Endothelial cell (in vitro differentiated cells): ENCODE measurements at places on chromosomes 2 and 18. TPM values are rescaled to one million over a fixed set of nuclear protein-coding genes. Genes with fewer than 3 reads are reported as not detected.

- H3K36me3 ChIP-seq: no peaks in the 10 kb centered on the region
- DNase-seq: no peak
- H3K4me1 ChIP-seq: no peaks in the 10 kb centered on the region
- H3K27me3 ChIP-seq: no peaks in the 10 kb centered on the region
Measured at GRCh38 chr2:225740086-225740485, 340.6 kb downstream of the NYAP2 start.

DNA sequence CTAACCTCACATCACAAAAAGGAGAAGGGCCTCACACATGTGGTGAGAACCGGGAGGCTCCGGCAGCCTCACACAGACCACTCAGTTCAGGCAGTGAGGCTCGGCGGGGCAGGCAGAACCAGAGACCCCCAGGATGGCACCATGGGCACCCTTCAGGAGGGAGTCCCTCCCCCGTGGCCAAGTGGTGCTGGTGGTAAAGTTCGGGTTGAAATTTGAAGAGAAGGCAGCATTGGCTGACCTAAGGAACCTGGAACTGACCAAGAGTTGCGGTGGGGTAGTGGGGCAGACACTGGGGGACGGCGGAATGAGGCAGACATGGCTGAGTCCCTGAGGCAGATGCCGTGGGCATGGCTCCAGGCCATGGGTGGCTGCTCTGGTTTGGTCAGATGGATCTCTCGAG lies 239.3 kb upstream of the MYT1L start:
- H3K27me3 ChIP-seq: peaks cover 7% of the 10 kb centered on the region
- H3K36me3 ChIP-seq: no peaks in the 10 kb centered on the region
- no peak for DNase-seq
- no peak overlapping the region for H3K4me3 ChIP-seq
- peaks cover 4% of the 10 kb centered on the region for H3K4me1 ChIP-seq

DNA sequence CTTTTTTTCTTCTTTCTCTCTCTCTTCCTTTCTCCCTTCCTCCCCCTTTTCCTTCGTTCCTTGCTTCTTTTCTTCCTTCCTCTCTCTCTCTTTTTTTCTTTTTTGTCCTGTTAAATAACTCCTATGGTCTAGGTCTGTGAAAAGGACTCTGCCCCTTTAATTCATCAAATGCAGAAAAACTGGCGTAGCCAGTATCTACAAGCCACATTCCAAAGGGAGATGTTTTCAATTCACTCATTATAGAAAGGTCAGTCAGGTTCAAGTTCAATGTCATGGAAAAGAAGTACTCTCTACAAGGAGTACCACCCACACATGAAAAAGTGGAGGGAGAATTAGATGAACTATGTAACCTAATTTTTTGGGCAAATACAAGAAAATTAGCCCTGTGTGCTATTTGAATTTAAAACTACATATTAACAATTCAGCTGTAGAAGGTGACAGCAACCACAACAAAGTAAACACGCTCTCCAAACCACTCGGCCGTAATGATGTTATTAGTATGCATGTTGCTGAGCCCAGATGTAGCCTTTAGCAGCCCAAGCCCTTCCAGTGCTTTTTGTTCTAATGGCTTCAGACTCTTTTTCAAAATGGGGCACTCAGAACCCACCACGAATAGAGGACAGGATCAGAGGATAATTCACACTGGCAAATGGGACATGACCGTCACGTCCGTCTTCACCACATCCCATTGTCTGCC lies 735.4 kb upstream of the FANCL start:
- H3K36me3 ChIP-seq: no peaks in the 10 kb centered on the region
- H3K27ac ChIP-seq: no peak overlapping the region
- no peaks in the 10 kb centered on the region for H3K27me3 ChIP-seq
- DNase-seq: no peak

- DNase-seq: no peak
- H3K36me3 ChIP-seq: no peaks in the 10 kb centered on the region
- H3K27ac ChIP-seq: no peak overlapping the region
Measured at GRCh38 chr2:225004597-225004996, 37.7 kb downstream of the DOCK10 start.

DNA sequence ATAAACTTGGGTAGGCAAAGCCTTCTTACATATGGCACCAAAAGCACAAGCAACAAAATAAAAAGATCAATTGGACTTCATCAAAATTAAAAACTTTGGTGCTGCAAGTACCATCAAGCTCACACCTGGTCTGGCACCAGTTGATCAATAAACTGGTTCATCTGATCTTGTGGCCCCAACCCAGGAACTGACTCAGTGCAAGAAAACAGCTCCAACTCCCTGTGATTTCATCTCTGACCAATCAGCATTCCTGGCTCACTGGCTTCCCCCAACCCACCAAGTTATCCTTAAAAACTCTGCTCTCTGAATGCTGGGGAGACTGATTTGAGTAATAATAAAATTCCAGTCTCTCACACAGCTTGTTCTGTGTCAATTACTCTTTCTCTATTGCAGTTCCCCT lies 8.4 kb downstream of the EPG5 start:
- DNase-seq: no peak
- H3K27me3 ChIP-seq: no peaks in the 10 kb centered on the region
- peaks cover 8% of the 10 kb centered on the region for H3K36me3 ChIP-seq
- H3K4me3 ChIP-seq: no peak overlapping the region

- no peaks in the 10 kb centered on the region for H3K27me3 ChIP-seq
- no peaks in the 10 kb centered on the region for H3K4me1 ChIP-seq
- no peaks in the 10 kb centered on the region for H3K36me3 ChIP-seq
Measured at GRCh38 chr18:53566626-53567025, 657.8 kb downstream of the MBD2 start.

GRCh38 chr2:62586981-62587380 lies 81.0 kb upstream of the TMEM17 start:
- DNase-seq: no peak
- H3K27ac ChIP-seq: no peak overlapping the region
- no peak overlapping the region for H3K4me3 ChIP-seq
- H3K36me3 ChIP-seq: no peaks in the 10 kb centered on the region

DNA sequence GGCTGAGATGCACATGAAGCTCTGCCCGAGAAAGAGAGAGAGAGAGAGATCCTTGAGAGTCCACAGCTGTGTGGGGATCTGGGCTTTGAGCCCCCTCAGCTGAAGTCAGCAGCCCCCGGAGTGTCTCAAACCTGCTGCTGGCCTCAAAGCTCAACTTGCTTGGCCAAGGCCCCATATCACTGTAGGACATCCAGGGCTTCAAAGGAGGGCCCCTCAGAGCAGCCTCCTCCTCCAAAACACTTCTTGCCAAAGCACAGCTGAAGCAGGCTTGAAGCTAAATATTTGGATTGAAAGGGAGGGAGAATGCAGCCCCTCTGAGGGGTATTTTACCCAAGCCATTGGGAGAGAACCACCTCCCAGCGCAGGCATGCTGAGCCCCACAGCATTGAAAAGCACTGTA lies 357.6 kb downstream of the OSR1 start:
- H3K4me3 ChIP-seq: no peak overlapping the region
- H3K4me1 ChIP-seq: no peaks in the 10 kb centered on the region
- DNase-seq: no peak
- no peaks in the 10 kb centered on the region for H3K36me3 ChIP-seq
- H3K27me3 ChIP-seq: peaks cover 2% of the 10 kb centered on the region

DNA sequence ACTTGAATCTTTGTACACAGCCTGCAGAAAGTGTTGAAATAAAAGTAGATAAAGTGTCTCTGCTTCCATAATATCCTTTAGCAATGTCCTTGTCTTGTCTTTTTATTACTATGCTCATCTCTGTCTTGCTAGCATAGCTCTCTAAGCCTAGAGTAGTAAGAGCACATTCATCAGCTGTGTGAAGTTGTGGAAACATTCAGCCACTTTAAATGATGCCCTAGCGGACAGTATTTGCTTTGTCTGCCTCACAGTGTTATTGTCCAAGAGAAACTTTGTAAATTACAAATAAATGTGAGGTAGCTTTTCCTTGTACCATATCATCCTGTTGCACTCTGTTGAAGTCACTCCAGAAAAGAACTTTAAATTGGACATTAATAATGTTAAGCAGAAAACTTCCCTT lies 60.3 kb upstream of the TTC21B start:
- H3K27me3 ChIP-seq: no peaks in the 10 kb centered on the region
- DNase-seq: no peak
- no peaks in the 10 kb centered on the region for H3K36me3 ChIP-seq
- H3K4me3 ChIP-seq: no peak overlapping the region

GRCh38 chr2:106800976-106801655 lies 84.9 kb downstream of the ST6GAL2 start:
- no peak overlapping the region for H3K27ac ChIP-seq
- no peak for DNase-seq
- H3K4me1 ChIP-seq: no peaks in the 10 kb centered on the region

DNA sequence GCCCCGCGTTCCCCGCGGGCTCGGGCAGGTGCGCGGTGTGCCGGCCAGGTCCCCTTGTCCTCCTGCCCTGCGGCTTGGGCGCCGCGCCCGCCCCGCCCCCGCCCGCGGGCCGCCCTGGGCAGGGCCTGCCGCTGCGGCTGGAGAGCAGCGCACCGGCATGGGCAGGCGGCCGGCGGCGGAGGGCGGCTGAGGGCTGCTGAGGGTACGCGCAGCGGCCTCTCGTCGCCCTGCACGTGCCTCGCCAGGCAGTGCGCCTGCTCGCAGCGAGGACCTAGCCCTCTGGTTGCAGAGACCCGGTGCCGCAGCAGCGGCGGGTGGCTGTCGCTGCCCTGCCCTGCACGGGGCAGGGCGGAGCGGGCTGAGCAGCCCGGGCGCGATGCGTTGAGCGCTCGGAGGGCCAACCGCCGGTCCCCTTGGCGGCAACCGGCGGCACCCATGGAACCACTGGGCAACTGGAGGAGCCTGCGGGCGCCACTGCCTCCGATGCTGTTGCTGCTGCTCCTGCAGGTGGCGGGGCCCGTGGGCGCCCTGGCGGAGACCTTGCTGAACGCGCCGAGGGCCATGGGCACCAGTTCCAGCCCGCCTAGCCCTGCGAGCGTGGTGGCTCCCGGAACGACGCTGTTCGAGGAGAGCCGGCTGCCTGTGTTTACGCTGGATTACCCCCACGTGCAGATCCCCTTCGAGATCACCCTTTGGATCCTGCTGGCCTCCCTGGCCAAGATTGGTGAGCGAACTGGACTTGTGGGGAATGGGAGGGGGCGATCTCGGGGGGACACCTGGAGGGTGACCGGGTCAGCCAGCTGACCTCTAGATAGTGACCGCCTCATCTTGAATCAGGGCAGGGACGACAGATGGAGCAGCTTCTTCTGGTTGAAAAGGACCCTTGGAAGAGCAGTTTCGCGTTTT lies at the start of gene SLC9A2:
SLC9A2 (plus strand) TSS at position 140 of the 906 bp plus-strand sequence; CDS start at position 436, 296 bp downstream.
- H3K36me3 ChIP-seq: peaks cover 6% of the 10 kb centered on the region
- peak within 1 kb of the TSS; percentile 27 for H3K27ac ChIP-seq
- H3K27me3 ChIP-seq: peaks cover 16% of the 10 kb centered on the region
- peak; percentile 42 for DNase-seq
- peak within 1 kb of the TSS; percentile 87 for H3K4me3 ChIP-seq

GRCh38 chr2:188869550-188869949 lies 104.6 kb upstream of the COL3A1 start:
- no peaks in the 10 kb centered on the region for H3K36me3 ChIP-seq
- H3K27ac ChIP-seq: no peak overlapping the region
- no peak overlapping the region for H3K4me3 ChIP-seq
- H3K4me1 ChIP-seq: no peaks in the 10 kb centered on the region

GRCh38 chr2:176814740-176815367 lies 397.7 kb upstream of the HNRNPA3 start:
- H3K4me3 ChIP-seq: no peak overlapping the region
- peaks cover 19% of the 10 kb centered on the region for H3K4me1 ChIP-seq
- H3K27me3 ChIP-seq: no peaks in the 10 kb centered on the region

DNA sequence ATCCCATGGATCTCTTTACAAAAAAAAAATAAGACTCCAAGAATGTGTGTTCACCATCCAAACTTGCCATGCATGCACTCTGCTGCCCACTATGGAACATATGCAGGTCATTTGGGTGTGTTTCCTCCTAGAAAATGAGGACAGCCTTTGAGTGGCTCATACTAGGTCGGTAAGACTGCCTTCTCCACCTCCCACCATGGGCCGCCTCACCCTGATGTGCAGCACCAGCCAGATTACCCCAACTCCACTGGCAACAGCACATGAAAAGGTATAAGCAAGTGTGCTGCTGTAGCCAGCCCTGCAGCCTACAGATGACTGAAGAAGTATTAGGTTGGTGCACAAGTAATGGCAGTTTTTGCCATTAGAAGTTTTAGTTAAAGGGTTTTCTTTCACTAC lies 214.2 kb downstream of the ATAD2B start:
- no peak overlapping the region for H3K27ac ChIP-seq
- H3K4me3 ChIP-seq: no peak overlapping the region
- H3K27me3 ChIP-seq: peaks cover 3% of the 10 kb centered on the region

DNA sequence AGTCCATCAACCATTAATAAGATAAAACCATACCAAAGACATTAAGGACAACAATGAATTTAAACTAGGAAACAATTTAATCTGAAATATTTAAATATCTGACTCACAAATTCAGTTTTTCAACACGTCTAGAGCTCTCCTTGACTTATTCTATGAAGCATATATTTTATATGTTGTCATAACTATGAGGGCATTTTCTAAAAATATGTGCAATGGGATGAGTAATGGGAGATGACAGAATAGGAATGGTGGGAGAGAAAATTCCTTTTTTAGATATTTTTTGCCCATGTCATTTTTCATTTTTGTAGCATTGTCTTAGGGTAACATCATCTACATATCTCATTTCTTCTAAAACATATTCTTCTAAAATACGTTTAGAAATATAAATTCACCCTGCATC lies 79.2 kb upstream of the CDH2 start:
- DNase-seq: no peak
- no peak overlapping the region for H3K27ac ChIP-seq
- H3K36me3 ChIP-seq: no peaks in the 10 kb centered on the region
- no peak overlapping the region for H3K4me3 ChIP-seq
- peaks cover 2% of the 10 kb centered on the region for H3K27me3 ChIP-seq

ACTG2 gene
- 8.3 TPM for total RNA-seq

CNGA3 gene
- 0.10 TPM for total RNA-seq

CNRIP1 gene
- 21.8 TPM for total RNA-seq

SH3RF3 gene
- total RNA-seq: 12.8 TPM

SCN7A gene
- total RNA-seq: 6.3 TPM

CFAP210 gene
- total RNA-seq: 0.41 TPM

CHMP1B gene
- 38.5 TPM for total RNA-seq

KCNK3 gene
- not detected for total RNA-seq
